T-helper 2 cell (primary cell): ENCODE measurements at places on chromosomes 4 and X.

DNA sequence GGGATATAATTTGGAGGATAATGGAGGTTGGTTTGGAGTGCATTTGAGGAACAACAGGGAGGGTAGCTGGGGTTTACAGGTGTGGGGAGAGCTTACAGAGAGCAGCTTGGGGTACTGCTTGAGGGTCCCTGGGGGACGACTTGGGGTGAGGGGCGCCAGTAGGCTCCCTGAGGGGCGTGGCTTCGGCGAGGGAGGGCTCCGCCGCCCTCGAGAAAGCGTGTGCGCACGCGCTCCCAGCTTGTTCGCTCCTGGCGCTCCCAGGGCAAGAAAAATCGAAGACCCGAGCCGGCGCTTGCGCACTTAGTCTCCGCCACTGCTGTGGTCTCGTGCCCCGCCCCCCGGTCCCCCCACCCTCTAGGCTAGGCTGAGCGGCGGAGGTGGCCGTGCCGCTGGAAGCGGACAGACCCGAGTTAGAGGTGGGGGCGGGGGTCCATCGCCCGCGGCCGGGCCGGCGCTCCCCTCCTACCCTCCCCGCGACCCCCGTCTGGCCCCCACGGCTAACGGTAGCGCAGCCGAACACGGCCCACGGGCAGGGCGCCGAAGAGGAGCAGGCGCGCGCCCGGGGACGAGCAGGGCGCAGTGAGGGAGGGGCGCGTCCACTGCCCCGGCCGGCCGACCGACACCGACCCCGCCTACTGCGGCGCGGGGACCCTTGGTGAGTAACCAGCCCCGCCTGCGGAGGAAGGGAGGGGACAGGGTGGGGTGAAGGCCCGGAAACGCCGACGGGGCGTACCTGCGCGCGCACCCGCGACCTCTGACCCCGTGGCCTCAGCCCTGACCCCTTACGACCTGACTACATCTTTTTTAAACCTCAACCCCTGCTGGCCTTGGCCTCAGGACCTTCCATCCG, 5.4 kb upstream of the CCDC120 start:
- peak; percentile 21 for DNase-seq

DNA sequence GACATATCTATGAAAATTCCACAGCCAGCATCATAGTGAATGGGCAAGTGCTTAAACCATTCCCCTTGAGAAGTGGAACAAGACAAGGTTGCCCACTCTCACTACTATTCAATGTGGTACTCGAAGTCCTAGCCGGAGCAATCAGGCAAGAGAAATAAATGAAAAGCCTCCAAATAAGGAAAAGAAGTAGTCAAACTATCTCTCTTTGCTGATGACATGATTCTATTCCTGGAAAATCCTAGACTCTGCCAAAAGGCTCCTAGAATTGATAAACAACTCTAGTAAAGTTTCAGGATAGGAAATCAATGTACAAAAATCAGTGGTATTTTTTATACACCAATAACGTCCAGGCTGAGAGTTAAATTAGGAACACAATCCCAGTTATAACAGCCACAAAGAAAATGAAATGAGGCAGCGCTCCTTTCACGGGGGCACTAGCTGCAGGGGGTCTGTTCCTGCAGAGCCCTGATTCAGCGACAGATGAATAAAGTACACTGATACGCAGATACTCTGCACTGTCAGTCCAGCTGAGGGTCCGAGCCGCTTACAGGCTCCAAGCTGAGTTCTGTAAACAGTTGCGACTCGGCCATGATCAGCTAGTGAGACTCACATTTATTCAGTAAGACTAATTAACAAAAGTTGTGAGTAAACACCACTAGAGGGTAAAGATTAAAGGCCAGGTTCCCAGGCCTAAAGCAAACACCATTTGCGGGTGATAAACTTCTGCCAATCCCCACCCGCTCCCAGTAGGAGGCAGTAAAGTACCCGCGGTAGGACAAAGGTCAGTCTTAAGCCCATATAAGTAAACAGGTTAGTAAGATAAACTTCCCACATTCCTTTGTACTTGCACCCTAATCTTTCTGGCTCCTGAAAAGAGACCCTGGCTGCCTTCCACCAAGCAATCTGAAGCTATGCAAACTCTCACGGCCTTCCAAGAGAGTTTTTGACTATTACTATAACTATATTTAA, 290.6 kb upstream of the GRID2 start:
- no peak for DNase-seq

- DNase-seq = no peak
Observed at GRCh38 chrX:39245024-39245423, 443.8 kb downstream of the MID1IP1 start.

GRCh38 chr4:148108766-148109165, 333.4 kb downstream of the NR3C2 start:
- no peak for DNase-seq

DNA sequence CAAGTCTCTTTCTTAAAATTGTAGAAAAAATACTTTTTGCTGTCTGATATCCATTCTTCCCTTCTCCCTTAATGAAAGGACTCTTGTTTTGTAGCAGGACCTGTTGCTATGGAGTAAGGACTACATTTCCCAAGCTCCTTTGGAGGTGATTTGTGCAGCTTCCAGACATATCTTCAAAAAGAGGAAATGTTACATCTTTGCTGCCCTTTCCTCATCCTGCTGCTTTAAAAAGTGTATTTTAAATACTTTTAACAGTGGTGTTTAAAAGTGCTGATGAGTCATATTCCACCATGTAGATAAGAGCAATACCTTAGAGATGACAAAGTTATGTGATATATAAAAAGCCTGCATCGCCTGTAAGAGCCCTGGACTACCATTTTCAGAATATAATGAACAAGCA, 98.7 kb downstream of the CFAP299 start:
- DNase-seq = peak; percentile 3
